ENCODE measurements at places on chromosomes 11 and 22.

- DNase-seq: no peak
Measured at GRCh38 chr11:8071616-8072581, 9.1 kb upstream of the TUB start.

- DNase-seq: no peak
Measured at GRCh38 chr22:45491841-45492240, 10.8 kb upstream of the FBLN1 start.

- DNase-seq: no peak
Measured at GRCh38 chr22:49958366-49958921, 2.1 kb upstream of the PIM3 start.

GRCh38 chr11:15558513-15559181 lies 443.9 kb downstream of the INSC start:
- no peak for DNase-seq

DNA sequence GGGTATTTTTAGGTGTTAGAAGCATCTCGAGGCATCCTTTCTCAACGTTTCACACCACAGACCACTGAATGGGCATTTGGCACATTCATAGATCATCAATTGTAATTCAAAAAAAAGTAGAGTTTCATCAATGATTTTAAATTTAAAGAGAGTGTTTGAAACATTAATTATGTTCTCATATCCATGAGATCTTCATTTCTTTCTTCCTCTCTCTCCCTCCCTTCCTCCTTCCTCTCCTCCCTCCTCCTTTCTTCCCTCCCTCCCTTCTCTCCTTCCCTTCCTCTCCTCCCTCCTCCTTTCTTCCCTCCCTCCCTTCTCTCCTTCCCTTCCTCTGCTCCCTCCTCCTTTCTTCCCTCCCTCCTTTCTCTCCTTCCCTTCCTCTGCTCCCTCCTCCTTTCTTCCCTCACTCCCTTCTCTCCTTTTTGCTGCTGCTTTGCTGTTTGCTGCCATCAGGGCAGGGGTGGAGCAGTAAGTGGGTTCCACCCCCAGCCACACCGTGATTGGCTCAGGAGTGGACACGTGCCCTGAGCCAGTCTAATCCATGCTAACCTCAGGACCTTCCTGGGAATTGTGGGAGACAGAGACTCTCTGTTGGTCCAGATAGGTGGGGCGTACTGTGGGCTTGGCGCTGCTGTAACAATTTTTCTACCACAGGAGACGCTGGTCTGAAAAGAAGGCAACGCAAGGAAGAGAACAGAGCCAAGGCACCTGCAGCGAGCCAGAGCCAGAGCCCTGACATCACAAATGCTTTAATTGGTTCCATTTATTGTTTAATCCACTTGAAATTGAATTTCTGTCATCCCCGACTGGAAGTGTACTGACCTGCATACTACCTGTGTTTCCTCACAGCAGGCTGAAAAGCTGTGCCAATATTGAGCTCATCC lies 33.7 kb upstream of the APOBEC3A start:
- no peak for DNase-seq

DNA sequence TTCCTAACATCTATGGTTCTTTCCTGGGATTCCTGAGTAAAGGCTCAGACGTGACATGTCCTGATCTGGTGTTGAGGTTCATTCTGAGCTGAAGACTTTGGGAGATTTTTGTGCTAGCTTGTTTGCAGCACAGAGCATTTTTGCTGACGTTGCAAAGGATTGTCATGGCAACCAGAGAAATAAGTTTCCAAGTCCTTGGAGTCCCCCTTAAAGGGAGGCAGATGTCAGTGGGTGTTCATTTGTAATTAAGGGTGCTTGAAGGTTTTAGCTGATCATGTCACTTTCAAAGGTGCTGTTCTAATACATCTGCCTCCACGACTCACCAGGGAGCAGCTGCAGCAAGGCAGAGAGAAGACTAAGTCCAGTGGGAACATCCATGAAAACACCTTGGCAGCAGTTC lies 5.4 kb upstream of the SYN3 start:
- no peak for DNase-seq

DNA sequence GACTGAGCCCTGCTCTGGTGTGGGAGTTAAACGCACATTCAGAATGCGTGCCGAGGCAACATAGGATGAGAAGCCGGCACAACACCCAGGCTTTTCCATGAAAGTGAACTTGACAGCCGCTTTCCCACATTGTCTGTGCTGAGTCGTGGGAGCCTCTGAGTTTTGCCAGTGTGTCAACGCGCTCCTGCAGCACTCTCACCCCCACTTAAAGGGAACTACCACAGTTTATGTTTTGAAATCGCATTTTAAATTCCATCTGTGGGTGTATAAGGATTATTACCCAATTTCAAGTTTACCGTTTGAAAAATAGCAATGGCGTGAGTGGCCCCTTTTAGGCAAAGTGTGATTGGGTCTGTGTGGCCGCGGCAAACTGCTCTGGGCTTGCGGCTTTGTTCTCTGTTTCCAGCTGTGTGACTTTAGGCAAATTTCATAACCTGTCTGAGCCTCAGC lies 81.5 kb downstream of the FBLN1 start:
- no peak for DNase-seq

DNA sequence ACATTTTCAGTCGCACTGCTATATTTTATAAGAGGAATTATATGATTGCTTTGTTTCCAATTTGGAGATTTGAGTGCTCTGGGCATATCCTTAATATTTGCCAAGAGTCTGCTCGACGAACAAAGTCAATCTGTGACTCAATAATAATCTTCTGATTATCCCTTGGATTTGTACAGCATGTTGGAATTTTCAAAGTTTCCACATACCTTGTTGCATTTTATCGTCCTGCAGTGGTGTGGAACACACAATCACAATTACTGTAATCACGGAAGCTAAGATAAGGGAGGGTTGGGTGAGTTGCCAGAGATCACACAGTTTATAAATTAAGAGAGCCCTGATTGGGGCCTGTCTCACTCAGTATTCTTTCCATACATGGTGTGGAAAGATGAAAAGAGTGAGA lies 189.3 kb downstream of the GUCY1A2 start:
- DNase-seq: no peak

- no peak for DNase-seq
Measured at GRCh38 chr11:78653294-78653909, 78.7 kb upstream of the NARS2 start.

- DNase-seq: no peak
Measured at GRCh38 chr22:47018010-47018910, 255.8 kb downstream of the TBC1D22A start.

GRCh38 chr11:73961321-73961720 lies 10.5 kb downstream of the DNAJB13 start:
- no peak for DNase-seq

DNA sequence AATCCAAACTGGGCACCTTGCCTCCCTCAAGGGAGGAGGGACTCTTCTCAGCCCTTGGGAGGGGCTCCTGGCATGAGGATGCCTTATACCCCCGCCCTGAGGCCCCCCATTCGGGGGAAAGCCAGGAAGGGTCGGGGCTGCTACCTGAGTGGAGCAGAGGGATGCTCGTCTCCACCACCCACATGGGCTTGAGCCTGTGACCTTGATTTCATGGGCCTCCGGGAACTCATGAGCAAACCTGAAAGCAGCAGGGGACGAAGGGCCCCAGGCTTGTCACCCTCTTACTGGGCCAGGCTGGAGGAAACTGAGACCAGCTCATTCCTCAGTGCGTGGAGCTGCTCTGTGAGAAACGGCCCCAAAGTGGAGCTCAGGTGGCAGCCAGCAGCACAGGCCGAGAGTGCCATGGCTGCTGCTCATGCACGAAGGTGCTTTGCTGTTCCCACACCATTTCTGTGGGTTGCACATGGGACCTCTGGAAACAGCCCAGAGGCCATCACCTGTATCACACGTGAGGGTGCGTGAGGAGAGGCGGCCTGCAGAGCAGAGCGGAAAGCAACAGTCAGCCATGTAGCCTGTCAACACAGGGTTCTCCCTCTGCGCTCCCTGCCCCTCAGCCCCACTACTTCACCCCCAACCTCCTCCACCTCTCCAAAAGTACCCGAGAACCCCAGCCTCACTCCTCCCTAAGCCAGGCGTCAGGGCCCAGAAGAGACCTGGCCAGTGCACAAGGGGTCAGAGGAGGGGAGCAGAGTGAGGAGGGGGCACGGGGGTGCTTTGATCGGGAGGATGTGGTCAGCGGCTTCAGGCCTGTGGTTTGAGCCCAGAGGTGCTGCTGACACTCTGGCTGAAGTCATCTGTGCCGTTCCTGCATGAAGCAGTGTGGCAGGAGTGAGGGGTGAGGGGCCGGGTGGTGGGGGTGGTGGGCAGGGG lies 14.1 kb upstream of the IL2RB start:
- DNase-seq: no peak

DNA sequence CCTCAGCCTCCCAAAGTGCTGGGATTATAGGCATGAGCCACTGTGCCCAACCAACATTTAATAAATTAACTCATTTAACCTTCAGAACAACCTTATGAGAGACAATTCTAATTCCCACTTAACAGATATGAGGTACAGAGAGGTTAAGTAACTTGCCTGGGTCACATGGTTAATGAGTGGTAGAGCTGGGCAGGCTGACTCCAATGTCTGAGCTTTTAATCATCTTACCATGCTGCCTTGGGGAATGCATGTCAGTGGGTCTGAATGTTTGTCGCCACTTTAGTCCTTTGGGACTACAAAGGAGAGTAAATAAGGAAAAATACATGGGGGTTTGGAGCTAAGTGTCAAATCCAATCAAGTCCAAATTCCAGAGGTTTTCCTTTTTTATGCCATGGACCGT lies 11.2 kb upstream of the PIK3C2A start:
- no peak for DNase-seq

- DNase-seq: no peak
Measured at GRCh38 chr11:1303126-1303821, 6.2 kb downstream of the TOLLIP start.

GRCh38 chr11:6629892-6630631 lies 10.8 kb upstream of the TPP1 start:
- no peak for DNase-seq

DNA sequence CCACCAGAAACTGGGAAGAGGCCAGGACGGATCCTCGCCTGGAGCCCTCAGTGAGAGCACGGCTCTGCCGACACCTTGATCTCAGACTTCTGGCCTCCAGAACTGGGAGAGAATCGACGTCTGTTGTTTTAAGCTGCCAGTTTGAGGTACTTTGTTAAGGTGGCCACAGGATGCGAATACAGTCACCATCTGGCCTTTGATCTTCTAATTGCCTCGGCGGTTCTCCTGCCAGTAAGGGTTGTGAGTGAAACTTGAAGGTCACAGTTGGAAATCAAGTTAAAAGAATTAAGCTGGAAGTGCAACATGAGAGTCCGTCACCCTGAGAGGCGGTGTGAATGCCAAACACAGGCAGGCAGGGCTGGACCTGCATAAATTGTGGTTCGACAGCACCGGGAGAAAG lies 27.9 kb downstream of the PARVB start:
- no peak for DNase-seq

DNA sequence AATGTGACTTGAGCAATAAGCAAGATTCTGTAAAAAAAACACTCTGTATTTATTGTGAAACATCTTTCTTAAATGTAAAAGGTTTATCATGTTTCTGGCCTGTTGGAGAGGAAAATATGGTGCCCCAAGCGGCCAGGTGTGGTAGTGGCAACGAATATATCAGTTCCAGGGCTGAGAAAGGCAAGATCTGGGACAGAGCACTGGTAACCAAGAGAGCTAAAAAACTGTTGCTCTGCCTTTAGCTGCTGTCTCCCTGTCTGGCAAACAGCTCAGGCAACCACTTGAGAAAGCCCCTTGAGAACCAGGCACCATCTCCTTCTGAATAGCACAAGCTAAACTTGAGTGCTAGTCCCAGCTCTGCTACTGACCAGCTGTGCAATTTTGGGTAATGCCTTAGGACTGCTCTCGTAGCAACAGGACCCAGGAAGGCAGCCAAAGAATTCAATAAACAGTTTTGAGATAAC lies 129.9 kb downstream of the KCNC1 start:
- DNase-seq: no peak

DNA sequence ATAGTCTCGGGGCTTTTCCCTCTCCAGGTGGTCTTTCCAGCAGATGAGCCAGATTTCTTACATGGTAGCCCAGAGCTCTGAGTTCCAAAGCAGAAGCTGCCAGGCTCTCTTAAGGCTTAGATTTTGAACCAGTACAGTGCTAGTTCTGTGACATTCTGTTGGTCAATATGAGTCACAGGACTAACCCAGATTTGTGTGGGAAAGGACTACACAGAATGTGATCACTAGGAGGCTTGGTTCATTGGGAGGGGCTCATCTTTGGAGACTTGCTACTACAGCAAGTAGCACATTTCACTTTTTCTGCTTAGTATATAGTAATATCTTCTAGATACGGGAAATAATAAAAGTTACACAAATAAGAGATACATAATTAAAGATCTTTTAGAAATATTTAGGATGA lies 24.1 kb downstream of the RNF214 start:
- no peak for DNase-seq

DNA sequence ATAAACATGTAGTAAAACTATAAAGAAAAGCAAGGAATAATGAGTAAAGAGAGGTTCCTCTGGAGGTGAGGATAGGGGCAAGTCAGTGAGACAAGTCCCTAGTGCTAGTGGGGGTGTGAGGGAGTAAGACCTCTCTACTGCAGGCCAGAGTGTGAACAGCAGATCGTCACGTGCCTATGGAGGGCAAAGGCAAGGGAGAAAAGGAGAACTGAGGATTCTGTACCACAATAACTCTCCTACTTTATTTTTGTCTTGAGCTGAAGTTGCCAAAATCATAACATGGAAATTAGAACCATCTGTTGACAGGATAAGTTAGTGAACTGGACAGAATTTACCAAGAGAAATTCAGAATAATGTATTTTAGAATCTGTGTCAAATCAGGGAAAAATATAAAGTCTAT lies 77.6 kb downstream of the ENTHD1 start:
- no peak for DNase-seq

GRCh38 chr22:47396515-47396914 lies 634.1 kb downstream of the TBC1D22A start:
- DNase-seq: no peak
